ENCODE measurements at places on chromosomes 6 and 20.

DNA sequence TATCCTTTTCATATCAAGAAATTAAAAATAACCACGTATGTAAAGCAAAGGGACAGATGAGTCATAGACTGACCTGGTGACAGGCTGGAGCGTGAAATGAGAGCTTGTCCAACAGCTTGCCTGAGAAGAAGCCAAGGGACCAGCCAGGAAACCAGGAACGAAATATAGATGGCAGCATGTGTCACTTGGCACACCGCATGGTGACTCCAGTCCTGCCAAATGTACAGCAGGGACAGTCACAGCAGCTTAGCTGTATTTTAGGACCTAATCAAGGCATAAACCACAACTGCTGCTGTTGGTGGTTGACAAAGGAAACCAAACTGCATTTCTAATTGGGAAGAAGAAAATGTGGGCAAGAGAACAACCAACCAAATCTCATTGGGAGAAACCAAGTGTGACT, 755.0 kb downstream of the TFAP2A start:
- no peak for DNase-seq

DNA sequence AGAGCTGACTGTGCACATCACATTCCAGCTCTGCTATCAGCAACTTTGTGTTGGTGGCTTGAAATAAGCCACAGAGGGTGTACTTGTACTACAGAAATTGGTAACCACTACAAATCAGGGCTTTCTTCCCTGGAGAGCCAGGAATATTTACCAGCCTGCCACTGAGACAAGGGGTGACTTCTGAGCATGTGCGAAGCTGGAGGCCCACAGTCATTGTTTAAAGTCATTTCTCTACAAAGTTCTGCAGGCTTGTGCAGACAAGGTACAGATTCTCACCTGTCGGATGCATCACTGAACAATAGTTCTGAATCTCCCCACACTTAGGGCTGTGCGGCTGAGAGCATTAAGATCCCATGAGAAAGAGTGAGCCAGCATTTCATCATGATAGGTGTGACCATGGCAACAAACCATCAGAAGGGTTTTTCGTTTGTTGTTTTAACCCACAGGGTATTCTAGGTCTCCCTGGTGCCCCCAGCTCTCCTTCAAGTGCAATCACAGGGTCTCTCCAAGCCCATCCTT, 292.8 kb downstream of the CDC5L start:
- DNase-seq, result no peak

GRCh38 chr6:63803371-63803770, 167.8 kb downstream of the PHF3 start:
- DNase-seq, result no peak

GRCh38 chr6:84150705-84151104, 76.7 kb downstream of the CEP162 start:
- no peak for DNase-seq

DNA sequence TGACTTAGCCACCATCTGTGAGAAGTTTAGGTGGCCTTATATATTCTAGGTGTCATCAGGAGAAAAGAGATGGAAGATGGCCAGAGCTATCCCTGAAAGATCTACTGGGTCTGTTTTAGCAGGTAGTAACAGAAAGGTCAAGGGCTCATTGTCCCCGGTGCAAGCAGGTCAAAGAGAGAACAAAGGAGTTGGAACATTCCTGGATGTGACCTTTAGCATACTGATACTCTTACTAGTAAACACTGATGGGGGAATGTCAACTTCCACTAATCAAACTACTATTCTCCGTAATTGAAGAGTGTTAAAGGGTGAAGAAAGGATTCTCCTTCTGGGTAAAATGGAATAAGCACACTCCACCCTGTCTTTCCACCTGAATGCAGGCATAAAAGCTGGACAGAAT, 4.0 kb upstream of the MCUR1 start:
- no peak for DNase-seq

GRCh38 chr6:137427656-137428290, 66.4 kb downstream of the OLIG3 start:
- no peak for DNase-seq
